ENCODE measurements at places on chromosomes 3 and 15.

GRCh38 chr3:130853581-130853980 is 40.3 kb upstream of the ATP2C1 start:
- no peak for DNase-seq

GRCh38 chr3:24323272-24323671 is 171.4 kb downstream of the THRB start:
- no peak for DNase-seq

DNA sequence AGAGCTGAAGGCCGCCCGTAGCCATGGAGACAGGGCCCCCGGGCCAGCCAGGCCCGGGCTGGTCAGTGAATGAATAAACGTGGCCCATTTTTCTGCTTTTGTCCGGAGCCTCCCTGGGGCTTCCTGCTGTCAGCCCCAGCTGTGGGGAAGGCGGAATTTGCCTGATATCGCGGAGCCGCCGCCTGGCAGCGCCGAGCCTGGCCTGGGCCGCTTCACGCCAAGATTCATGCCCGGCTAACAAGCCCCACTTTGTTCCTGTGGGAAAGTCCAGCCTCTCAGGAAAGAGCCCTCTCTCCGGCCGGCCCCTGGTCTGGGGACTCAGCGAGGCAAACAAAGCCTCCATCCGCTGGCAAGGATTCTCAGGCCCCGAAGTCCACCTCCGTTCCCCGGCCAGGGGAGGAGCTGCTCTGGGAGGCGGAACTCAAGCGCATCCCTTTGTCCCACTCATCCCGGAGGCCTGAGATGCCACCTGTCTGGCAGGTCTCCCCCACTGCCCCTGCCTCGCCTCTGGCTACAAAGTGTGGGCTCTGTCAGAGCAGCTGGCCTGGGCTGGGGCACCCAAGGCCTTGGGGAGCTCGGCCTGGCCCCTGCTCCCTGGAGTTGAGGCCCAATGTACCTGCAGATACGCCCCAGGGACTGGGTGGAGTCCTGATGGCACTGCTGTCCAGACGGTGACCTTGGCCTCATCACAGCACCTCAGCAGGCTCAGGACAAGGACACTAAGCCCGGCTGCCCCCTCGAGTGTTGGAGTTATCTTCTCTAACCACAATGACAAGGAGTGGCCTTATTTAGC is 51.6 kb upstream of the SLC6A11 start:
- no peak for DNase-seq

DNA sequence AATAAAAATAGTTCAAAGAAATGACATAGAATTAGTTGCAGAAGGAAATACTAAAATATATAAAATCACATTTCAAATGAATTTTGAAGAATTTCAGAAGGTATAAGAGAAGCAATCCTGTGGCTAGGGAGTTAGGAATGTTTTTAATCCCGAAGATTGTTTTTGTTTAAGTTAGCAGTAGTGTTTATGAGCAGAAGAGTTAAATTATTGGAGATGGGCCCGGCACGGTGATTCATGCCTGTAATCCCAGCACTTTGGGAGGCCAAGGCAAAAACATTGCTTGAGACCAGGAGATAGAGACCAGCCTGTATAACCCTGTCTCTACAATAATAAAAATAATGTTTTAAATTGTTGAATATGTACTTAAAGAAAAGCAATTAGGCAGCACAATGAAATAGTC is 432.5 kb downstream of the MFSD1 start:
- no peak for DNase-seq

GRCh38 chr3:107884719-107885460 is 205.9 kb downstream of the CD47 start:
- DNase-seq, result no peak

DNA sequence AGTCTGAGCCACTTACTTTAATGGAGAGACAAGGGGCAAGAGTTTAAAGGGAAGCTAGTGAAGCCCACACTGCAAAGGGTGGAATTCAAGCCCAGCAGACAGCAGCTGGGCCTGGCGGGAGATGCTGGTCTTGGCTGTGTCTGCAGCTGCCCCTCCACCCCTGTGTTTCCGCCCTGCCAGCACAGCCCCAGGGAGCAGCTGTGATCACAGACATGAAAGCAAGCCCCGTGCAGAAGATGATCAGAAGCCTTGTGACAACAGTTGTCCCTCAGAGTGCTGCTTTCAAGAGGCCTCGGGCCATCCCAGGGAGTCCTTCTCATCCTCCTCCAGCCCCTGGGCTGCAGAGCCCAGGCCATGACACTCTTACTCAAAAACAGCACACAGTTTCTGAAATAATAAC is 24.1 kb upstream of the SLC6A1 start:
- no peak for DNase-seq

DNA sequence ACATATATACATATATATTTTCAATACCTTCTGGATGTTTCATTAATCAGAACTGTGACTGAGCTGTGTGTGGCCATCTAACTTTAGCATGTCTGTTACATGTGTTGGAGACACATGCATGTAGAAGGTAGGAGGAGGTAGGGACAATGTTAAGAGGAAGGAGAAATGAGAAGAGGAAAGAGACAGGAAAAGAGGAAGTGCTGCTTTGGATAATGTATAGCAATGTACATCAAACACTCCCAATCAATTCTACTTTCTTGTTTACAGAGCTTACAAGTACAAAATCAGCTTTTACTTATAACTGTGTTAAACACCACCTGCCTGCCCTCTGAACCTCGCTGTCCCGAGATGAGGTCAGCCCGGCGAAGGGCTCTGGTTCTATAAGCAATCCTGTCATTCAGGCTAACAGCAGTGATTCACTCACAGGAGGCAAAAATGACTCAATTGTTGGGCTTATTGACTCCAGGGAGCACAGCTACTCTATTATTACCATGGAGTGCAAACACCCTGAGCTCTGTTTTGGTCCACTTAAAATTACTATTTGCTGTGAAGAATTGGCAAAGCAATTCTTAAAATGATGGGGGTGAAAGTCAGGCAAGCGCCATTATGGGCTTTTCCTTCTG is 188.9 kb downstream of the MEIS2 start:
- no peak for DNase-seq

DNA sequence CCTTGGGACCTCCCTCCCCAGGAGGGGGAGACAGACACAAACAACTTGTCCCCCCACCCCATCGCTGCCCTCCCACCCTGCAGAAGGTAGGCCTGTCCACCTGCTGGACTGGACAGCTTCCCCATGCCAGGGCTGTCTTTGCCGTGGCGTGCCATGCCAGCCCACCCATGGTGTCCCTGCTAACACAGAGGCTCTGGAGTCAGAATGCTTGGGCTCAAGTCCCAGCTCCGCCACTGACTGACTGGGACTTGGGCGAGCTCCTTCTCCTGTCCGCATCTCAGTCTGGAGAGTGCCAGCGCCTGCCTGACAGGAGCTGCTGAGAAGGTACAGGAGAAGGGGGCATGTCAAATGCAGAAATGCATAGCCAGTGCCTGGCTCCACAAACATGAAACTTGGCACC is 23.9 kb downstream of the WNT7A start:
- no peak for DNase-seq

- no peak for DNase-seq
Measured at GRCh38 chr3:178712247-178712646, 176.0 kb downstream of the KCNMB2 start.

- no peak for DNase-seq
Measured at GRCh38 chr3:102674284-102674683, 239.5 kb downstream of the ZPLD1 start.

DNA sequence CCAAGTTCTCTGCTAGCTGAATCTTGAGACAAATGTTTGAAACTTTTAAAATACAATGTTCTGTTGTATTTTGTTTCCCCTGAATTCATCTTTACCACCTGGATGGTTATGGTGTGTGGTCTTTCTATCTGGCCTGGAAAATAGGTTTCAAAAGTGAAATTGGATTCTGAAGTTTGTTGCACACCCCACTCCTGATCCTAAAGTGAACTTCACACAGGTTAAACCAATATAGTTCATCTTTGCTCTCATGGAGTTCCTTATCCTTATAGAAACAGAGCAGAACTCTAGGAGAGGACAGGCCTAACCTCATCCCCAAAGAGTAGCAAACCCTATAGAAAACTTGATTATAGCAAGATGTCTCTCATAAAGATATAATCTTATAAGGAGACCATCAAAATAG is 179.4 kb upstream of the BCL6 start:
- DNase-seq, result no peak

GRCh38 chr15:72340366-72340765 is 20.4 kb upstream of the CELF6 start:
- no peak for DNase-seq

GRCh38 chr3:74122281-74122680 is 492.2 kb downstream of the CNTN3 start:
- DNase-seq, result no peak

GRCh38 chr3:59467476-59467875 is 417.7 kb upstream of the CFAP20DC start:
- no peak for DNase-seq

- no peak for DNase-seq
Measured at GRCh38 chr3:87370007-87370406, 93.6 kb upstream of the POU1F1 start.

DNA sequence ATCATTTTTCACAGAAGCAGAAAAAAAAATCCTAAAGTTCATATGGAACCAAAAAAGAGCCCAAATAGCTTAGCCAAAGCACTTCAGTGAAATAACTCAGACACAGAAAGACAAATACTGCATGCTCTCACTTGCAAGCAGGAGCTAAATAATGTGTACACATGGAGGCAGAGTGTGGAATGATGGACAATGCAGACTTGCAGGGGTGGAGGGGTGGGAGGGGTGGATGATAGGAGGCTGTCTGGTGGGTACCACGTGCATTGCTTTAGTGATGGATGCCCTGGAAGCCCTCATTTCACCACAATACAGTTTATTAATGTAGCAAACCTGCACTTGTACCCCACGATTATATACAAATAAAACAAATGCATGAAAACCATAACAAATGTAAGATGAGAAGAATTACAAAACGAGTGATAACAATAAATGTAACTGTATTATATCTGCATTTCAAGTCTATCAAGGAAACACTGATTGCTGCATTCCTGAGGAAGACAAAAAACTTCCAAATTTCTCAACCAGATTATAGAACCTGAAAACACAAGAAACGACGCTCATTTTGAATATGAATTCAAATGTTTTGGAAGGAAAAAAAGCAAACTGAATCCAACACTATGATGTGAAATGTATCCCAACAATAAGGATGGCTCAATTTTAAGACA is 96.5 kb downstream of the DLG1 start:
- no peak for DNase-seq

All from stimulated activated CD4-positive, alpha-beta T cell treated with anti-CD3 and anti-CD28 coated beads, TNF-alpha, amount 100 ng/mL, for 4 hours (primary cell).